SJCRH30 (cell line): ENCODE measurements at places on chromosomes 4 and X. TPM values are rescaled to one million over a fixed set of nuclear protein-coding genes. Genes with fewer than 3 reads are reported as not detected.

Gene ETFDH
- total RNA-seq: 6.1 and 8.9 TPM in 2 replicates

Gene TCEAL5
- not detected in 2 replicates for total RNA-seq

Gene MAGEE2
- total RNA-seq: not detected in 2 replicates

Gene ARL13A
- total RNA-seq: not detected in 2 replicates

Gene CHRNA9
- total RNA-seq: 0.08 and 0.51 TPM in 2 replicates

Gene FATE1
- total RNA-seq: 0.28 TPM in 1 of 2 replicates, not detected in the other

Gene CD40LG
- not detected in 2 replicates for total RNA-seq

Gene EOLA1
- total RNA-seq: 10.9 and 11.1 TPM in 2 replicates

Gene ADGRL3
- total RNA-seq: 0.35 and 0.40 TPM in 2 replicates

Gene KLKB1
- total RNA-seq: not detected in 2 replicates

Gene PAQR3
- 69.2 and 75.6 TPM in 2 replicates for total RNA-seq

Gene WFS1
- 14.6 and 15.6 TPM in 2 replicates for total RNA-seq

Gene MGAT4D
- total RNA-seq: not detected in 2 replicates

Gene PPP4R3C
- not detected in 2 replicates for total RNA-seq

Gene NUP62CL
- not detected in 2 replicates for total RNA-seq

Gene CENPVL2
- total RNA-seq: not detected in 2 replicates

Gene LRP2BP
- 0.16 and 0.56 TPM in 2 replicates for total RNA-seq

Gene SATL1
- 0.46 and 0.57 TPM in 2 replicates for total RNA-seq

Gene PLAC8
- total RNA-seq: 7.8 and 9.5 TPM in 2 replicates
